ENCODE measurements at places on chromosomes 5 and 9. TPM values are rescaled to one million over a fixed set of nuclear protein-coding genes. Genes with fewer than 3 reads are reported as not detected.

Gene ENTREP1
- total RNA-seq, result 34.9 TPM

DNA sequence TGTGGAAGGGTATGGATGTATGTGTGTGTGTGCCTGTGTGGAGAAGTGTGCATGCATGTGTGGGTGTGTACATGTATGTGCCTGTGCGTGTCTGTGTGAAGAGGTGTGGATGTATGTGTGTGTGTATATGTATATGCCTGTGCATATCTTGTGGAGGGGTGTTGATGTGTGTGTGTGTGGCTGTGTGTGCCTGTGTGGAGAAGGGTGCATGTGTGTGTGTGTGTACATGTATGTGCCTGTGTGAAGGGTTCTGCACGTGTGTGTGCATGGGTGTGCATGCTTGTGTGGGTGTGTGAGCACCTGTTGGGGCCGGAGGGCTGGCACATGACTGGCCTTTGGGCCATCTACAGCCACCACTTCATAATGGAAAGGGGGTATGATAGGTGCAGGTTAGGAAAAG is 291.4 kb downstream of the IRX2 start:
- no peak for DNase-seq
- no peak overlapping the region for H3K27ac ChIP-seq
- H3K36me3 ChIP-seq, result no peaks in the 10 kb centered on the region
- no peaks in the 10 kb centered on the region for H3K27me3 ChIP-seq

Gene DOLK
- 15.5 TPM for total RNA-seq

GRCh38 chr5:141512390-141512910 is 23.6 kb downstream of the PCDHGC5 start:
- H3K36me3 ChIP-seq, result peaks cover 26% of the 10 kb centered on the region
- no peaks in the 10 kb centered on the region for H3K27me3 ChIP-seq
- peak overlapping the region; percentile 76 for H3K27ac ChIP-seq

DNA sequence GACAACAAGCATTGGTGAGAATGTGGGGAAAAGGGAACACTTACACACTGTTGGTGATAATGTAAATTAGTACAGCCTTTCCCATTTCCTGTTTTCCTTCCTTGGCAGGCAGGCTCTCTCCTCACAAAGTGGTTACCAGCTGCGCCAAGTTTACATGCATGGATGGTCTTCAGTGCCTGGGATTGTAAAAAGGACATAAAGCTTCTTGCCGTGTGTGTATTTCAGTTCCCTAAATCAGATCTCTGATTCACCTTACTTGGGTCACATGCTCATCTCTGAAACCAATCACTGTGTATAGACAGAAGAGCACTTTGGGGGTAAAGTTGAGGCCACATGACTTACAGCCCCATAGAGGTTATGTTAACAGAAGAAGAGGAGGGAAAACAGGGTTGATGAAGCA is 92.8 kb downstream of the CAVIN4 start:
- H3K36me3 ChIP-seq, result no peaks in the 10 kb centered on the region
- no peaks in the 10 kb centered on the region for H3K27me3 ChIP-seq
- no peak overlapping the region for H3K27ac ChIP-seq
- no peak for DNase-seq

Gene PCDHGB2
- total RNA-seq, result 3.8 TPM

- peak overlapping the region; percentile 0 for H3K4me3 ChIP-seq
- peak overlapping the region; percentile 52 for H3K27ac ChIP-seq
- DNase-seq, result peak; percentile 83
- peaks cover 30% of the 10 kb centered on the region for H3K36me3 ChIP-seq
Observed at GRCh38 chr5:1503241-1504068, 20.3 kb downstream of the LPCAT1 start.

DNA sequence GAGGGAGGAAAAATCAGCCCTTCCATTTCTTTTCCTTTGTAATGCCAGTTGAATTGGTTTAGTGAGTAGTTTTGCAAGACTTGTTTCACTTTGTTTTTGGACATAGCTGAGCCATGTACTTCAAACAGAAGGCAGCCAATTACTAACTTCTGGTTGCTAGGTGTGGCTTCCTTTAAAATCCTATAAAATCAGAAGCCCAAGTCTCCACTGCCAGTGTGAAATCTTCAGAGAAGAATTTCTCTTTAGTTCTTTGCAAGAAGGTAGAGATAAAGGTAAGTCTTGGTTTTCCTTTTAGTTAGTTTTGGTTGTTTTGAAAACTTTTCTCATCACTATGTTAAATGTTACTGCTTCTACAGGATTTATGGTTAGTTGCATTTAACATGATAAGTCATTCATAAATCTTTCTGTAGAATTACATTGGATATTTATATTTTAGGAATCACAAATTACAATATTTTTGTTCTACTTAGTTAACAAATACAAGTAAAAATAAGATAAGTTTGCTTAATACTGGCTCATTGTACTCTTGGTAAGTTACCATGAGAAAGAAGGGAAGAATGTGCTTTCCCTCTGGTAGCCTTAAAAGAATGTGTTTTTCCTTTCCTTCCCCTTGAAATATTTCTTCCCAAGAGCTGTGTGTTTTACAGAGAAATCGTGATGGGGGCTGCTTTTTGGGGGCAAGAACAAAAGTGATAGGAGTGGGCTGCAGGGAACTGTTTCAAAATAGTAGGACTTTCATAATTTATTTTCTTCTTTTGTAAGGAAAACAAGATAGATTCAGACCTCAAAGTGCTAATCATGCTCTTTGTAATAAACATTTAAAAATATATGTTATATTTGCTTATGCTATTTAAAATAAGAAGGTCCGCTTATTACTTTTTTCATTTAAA is at the start of gene ANXA1:
TSS of gene ANXA1 (plus strand) at position 213 of the 890 bp plus-strand sequence. CDS start 6,671 bp downstream, outside the sequence.
- peaks cover 61% of the 10 kb centered on the region for H3K4me1 ChIP-seq
- H3K36me3 ChIP-seq, result no peaks in the 10 kb centered on the region
- DNase-seq, result no peak
- peak within 1 kb of the TSS; percentile 58 for H3K4me3 ChIP-seq
- peak within 1 kb of the TSS; percentile 90 for H3K27ac ChIP-seq

- no peak overlapping the region for H3K4me3 ChIP-seq
- H3K4me1 ChIP-seq, result peaks cover 22% of the 10 kb centered on the region
- no peak for DNase-seq
- no peak overlapping the region for H3K27ac ChIP-seq
Observed at GRCh38 chr9:129604766-129605163, 16.1 kb downstream of the C9orf50 start.

DNA sequence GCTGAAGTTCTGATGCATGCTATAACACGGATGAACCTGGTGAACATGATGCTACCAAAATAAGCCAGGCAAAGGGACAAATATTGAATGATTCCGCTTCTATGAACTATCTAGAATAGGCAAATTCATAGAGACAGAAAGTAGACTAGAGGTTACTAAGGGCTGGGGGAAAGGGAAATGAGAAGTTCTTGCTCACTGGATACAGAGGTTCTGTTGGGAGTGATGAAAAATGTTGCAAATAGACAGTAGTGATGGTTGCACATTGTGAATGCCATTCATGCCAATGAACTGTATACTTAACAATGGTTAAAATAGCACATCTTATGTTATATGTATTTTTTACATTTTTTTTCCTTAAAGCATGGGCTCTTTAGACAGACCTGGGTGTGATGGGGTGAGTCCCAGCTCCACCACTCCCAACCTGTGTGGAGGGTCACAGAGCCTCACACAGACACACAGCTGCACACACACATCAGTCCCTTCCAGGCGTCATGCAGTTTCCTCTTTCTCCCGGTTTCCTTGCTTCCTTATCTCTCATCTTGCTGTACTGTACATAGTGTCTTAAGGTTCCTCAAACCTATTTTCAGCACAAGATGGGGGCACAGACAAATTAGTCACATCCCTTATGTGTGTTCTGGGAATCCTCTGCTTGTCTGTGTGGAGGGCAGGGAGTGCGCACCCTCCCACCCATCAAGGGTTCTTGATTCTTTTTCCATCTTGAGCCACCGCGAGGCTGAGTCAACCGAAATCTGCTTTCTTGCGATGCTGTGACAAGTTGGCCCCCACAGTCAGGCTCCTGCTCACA is 192.9 kb downstream of the CRB2 start:
- DNase-seq, result no peak
- H3K36me3 ChIP-seq, result no peaks in the 10 kb centered on the region
- no peaks in the 10 kb centered on the region for H3K27me3 ChIP-seq
- no peak overlapping the region for H3K27ac ChIP-seq

DNA sequence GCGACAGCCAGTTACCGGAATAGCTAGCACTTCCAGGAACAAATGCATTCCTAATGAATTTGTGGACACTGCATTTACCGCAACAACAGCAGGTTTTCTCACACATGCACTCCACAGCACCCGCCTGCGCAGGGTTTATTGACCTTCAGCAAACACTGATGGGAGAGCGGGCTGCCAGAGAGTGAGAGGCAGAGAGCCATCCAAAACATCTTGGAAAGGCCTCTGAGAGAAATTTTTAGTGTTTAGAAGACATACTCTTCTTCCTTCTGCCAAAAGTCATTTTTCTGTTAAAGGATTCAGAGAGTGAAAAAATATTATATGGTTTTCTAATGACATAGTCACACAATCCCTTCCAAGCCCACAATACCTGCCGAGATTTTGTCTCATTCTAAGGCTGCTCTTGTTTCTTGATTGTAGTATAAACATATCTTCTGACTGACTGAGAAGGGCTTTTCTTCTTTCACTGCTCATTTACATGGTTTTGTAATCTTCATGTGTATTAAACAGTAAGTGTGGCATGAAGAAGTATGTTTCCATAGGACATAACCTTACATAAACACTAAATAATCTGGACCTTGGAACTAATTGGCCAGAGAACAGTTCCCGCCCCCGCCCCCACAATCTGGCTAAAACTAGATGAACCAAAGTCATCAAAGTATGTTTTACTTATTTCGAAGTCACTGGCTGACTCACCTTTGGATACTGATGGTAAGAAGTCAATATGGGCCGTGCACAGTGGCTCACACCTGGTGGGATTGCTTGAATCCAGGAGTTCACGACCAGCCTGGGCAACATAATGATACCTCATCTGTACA is 432.5 kb upstream of the MEF2C start:
- no peak overlapping the region for H3K4me3 ChIP-seq
- peaks cover 20% of the 10 kb centered on the region for H3K4me1 ChIP-seq
- no peaks in the 10 kb centered on the region for H3K27me3 ChIP-seq
- DNase-seq, result peak; percentile 68
- no peaks in the 10 kb centered on the region for H3K36me3 ChIP-seq

Gene IFNB1
- not detected for total RNA-seq

DNA sequence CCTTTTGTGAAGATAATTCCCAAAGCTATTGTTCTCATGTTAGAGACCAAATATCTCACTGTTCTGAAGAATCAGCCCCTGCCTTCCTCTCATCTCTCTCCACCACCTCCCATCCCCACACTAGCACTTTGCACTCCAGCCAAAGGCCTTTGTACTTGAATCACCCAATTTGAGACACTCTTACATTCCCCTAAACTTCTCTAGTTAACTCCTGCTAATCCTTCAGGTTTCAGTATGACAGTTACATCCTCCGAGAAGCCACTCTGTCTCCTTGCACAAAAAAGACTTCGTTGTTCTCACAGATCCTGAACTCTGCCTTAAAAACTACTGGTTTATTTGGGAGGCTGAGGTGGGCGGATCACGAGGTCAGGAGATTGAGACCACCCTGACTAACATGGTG is 227.5 kb downstream of the PIK3R1 start:
- no peak overlapping the region for H3K27ac ChIP-seq
- no peak overlapping the region for H3K4me3 ChIP-seq

Gene ITGA1
- total RNA-seq, result 94.8 TPM

GRCh38 chr5:45410304-45410995 is 285.7 kb downstream of the HCN1 start:
- no peak overlapping the region for H3K27ac ChIP-seq
- no peaks in the 10 kb centered on the region for H3K36me3 ChIP-seq
- no peak overlapping the region for H3K4me3 ChIP-seq
- no peaks in the 10 kb centered on the region for H3K4me1 ChIP-seq
- H3K27me3 ChIP-seq, result no peaks in the 10 kb centered on the region

Gene EIF4EBP3
- 21.4 TPM for total RNA-seq

Gene CTNND2
- 6.9 TPM for total RNA-seq

DNA sequence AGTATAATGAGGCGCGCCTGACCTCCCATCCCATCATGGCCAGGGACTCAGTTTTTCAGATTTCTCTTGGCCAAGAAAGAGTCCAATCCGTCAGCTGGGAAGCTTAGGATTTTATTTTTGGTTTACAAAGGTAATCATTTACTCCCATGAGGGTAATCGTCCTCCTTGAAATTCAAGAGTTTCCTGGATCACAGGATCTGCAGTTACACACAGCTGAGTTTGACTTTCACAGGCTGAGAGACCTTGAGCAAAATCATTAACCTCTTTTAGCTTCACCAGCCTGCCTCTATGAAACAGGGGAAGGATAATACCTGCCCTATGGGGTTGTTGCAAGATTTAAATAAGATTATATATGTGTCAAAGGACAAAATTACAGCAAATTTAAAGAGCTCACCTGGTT is 15.4 kb upstream of the AK3 start:
- no peak for DNase-seq
- H3K36me3 ChIP-seq, result no peaks in the 10 kb centered on the region
- no peaks in the 10 kb centered on the region for H3K27me3 ChIP-seq
- H3K4me1 ChIP-seq, result no peaks in the 10 kb centered on the region

DNA sequence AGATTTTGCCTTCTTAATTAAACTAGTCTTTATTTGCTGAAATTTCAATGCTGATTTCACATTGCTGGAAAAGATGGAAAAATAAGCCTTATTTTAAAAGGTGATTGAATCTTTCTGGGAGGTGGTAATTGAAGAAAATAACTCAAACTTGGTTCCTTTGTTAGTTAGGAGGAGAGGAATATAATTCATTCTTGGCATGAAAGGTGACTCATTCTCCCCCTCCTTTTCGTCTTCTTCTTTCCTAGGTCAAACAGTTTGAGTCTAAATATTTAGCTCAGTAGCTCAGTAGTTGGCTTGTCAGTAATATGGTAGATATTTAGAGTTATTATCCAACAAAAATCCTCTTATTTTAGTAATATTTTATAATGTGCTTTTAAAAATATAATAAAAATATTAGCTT is 353.9 kb upstream of the MEF2C start:
- no peaks in the 10 kb centered on the region for H3K4me1 ChIP-seq
- no peaks in the 10 kb centered on the region for H3K27me3 ChIP-seq
- no peak for DNase-seq
- H3K4me3 ChIP-seq, result no peak overlapping the region
